ENCODE measurements at places on chromosomes 4 and X. TPM values are rescaled to one million over a fixed set of nuclear protein-coding genes. Genes with fewer than 3 reads are reported as not detected.

GPR143 gene
- total RNA-seq: 0.93 TPM

RAB40A gene
- total RNA-seq: 0.17 TPM

RNF212 gene
- not detected for total RNA-seq

MBTPS2 gene
- 21.8 TPM for total RNA-seq

DNA sequence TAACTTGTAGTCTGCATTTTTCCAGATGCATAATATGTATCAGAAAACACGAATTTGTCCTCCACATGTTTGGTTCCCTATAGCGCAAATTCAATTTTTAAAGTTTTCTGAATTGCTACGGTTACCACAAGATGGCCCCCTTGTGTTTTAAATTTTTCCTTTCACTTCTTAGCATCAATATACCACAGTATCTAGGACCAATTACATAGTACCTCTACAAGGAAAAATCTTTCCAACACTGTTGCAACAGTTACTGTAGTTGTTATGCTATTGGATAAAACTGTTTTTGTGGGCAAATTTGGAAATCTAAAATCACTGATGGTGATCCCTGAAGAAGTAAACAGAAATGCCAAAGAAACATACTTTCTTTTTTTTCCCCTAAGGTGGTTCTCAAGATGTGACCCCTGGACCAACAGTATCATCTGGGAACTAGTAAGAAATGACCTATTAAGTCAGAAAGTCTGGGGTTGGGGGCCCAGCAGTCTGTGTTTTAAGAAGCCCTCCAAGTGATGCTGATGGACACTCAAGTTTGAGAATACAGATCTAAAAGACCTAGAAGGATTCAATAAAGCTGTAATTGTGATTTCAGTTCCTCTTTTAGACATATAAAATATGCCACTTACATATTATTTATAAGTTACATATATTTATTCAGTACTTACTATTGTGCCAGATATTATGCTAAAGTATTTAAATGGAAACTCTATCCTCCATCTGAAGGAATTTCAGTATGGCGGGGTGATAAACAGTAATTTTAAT is 3.1 kb downstream of the ZGRF1 start:
- no peaks in the 10 kb centered on the region for H3K4me1 ChIP-seq
- peak; percentile 34 for DNase-seq
- no peaks in the 10 kb centered on the region for H3K27me3 ChIP-seq
- peaks cover 6% of the 10 kb centered on the region for H3K36me3 ChIP-seq
- H3K4me3 ChIP-seq: no peak overlapping the region
- peak overlapping the region; percentile 64 for H3K27ac ChIP-seq

DNA sequence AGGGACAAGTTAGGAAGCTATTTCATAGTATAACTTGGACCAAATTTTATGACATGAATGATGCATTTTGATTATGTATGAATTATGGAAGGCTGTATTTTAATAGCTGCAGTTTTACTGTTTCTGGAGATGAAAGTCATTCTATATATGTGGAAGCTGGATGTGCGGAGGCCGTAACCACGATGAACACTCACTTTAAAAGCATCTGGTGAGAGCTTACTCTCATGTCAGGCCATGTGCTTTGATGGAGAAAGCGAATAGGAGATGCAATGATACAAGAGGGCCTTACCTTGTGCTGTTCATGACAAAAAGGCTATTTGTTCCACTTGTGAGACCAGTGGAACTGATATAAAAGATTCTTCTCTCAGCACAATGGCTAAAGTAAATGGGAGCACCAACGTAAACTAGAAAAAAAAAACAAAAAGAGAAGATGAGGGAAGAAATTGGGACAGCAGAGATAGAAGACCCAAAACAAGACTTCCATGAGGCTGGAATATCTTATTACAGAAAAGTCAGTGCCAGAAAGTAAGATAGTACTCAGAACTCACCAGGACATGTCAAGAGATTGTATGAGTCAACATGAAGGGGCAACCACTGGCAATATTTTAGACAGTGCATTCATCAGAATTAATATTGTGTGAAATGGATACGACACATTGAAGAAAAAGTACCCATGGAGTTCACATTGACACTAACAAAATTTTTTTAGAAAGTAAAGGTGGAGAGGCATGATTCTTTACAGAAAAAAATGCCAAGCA is 63.3 kb upstream of the GAB1 start:
- H3K27me3 ChIP-seq: no peaks in the 10 kb centered on the region
- H3K36me3 ChIP-seq: no peaks in the 10 kb centered on the region
- DNase-seq: no peak
- H3K27ac ChIP-seq: no peak overlapping the region
- no peak overlapping the region for H3K4me3 ChIP-seq

DNA sequence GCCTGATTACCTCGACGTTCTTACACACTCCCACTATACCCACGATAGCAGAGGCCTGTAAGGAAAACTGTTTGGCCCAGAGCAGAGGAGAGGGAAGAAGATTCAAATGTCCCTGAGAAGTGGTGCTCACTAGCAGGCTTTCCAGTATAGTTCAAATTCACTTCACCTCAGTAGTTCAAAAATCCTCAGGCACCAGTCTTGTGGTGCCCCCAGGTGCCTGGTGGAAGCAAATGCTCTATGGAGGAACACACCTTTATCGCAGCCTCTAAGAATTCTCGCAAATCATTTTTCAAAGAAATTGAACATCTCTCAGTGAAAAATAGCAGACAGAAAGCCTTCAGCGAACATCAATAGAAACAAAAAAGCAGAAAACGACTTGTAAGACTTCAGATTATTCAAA is 12.2 kb upstream of the MTMR1 start:
- H3K4me3 ChIP-seq: no peak overlapping the region
- no peaks in the 10 kb centered on the region for H3K4me1 ChIP-seq
- no peaks in the 10 kb centered on the region for H3K36me3 ChIP-seq
- peak; percentile 59 for DNase-seq

DNA sequence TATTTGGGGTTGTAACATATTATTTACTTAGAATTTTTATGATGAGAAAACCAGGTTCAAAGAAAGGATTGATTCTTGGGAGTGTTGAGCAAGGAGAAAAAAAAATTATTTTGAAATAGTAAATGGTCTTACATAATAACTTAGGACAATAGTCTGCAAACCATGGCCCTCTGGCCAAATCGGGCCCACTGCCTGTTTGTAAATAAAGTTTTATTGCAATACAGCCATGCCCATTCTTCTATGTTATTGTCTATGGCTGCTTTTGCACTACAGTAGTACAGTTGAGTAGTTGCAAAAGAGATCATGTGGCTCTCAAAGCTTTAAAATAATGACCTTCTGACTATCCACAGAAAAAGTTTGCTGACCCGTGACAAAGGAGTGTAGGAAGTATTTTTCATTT is 63.2 kb upstream of the MCUB start:
- no peak overlapping the region for H3K4me3 ChIP-seq
- H3K27me3 ChIP-seq: no peaks in the 10 kb centered on the region
- no peak overlapping the region for H3K27ac ChIP-seq
- peak; percentile 1 for DNase-seq
- no peaks in the 10 kb centered on the region for H3K4me1 ChIP-seq

- H3K36me3 ChIP-seq: no peaks in the 10 kb centered on the region
- no peaks in the 10 kb centered on the region for H3K27me3 ChIP-seq
- H3K4me1 ChIP-seq: no peaks in the 10 kb centered on the region
- no peak overlapping the region for H3K27ac ChIP-seq
These were observed 75.3 kb downstream of the BCOR start for GRCh38 chrX:40022421-40022820.

DNA sequence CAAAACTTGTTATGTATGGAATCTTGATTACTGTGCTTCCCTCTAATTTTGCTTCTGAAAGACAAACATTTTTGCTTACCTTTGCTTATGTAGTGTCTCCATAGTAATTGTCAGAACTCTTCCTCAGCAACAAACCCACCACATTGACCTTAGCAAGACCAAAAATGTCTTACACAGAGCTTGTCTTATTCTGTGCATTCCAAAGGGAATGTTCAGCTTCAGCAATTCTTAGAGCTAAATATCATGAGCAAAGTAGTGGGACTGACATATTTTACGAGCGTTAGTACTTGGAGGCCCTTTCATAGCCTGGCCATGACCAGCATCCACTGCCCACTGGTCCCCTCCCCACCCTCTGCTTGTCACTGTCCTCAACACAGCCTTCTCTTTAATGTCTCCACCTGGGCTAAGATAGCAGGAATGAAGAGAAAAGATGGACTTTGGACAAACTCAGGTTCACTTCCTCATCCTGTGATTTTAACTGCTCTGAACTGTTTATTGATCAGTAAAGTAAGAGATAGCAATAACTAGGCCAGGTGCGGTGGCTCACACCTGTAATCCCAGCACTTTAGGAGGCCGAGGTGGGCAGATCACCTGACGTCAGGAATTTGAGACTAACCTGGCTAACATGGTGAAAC is 15.5 kb upstream of the SH3D19 start:
- no peaks in the 10 kb centered on the region for H3K27me3 ChIP-seq
- no peak overlapping the region for H3K4me3 ChIP-seq
- no peak overlapping the region for H3K27ac ChIP-seq
- no peaks in the 10 kb centered on the region for H3K36me3 ChIP-seq

Data from MCF 10A (cell line).